IPS DF 19.7 (cell line): ENCODE measurements at places on chromosomes 3 and 15.

- no peak for DNase-seq
Observed at GRCh38 chr3:115548611-115549010, 74.7 kb upstream of the GAP43 start.

DNA sequence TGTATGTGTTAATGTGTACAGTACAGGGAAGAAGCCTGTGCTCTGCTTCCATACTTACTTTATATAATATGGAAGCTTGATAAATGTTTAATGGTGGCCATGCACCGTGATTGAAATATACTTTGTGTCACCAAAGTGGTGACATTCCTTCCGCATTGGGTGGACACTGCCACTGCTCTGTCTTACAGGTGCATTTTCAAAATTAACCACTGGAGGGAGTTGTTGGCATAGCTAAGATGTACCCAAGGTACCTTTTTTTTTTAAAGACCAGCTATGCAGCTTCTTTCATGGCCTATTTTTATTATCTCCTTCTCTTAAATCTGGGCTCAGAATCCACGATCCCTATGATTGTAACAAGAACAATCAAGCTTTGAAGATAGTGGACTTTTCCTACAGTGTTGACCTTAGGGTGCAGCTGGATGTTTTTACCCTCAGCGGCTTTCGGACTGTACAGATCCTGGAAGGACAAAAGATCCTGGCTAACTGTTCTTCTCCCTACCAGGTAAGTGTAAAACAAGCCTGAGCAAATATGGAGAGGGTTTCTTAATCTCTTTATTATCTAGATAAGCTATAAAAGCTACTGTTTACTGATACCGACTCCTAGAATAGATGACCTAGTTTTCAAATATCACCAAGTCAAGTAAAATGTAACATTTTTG, 21.6 kb upstream of the PAK6 start:
- DNase-seq, result peak; percentile 45

- no peak for DNase-seq
Observed at GRCh38 chr3:29169451-29169850, 111.4 kb upstream of the RBMS3 start.

DNA sequence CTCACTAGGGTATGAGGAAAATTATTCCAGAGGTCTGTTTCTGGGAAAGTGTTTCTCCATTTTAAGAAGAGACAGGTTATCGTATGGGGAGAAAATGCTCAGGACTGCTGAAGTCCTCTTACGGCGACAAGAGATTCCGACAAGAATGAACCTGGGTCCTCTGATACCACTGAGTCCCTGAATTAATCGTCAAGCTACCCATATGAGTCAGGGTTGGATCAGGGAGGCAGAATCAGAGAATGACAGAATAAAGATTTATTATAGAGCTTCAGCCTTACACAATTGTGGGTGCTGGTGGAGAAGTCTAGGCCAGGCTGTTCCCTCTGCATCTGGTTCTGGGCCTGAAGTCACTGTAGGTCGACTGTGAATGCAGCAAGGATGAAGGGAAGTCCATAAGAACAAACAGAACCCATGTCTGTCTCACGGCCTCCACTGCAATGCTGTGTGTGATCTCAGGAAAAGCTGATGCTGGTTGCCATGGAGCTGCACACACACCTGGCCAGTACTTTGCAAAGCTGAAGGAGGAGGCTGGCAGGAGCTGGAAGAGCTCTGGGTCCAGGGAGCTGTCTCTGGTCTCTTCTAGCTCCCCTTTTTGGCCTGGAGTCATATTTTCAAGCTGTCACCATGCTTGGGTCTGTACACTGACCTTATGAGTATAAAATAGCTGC, 83.9 kb downstream of the HHLA2 start:
- DNase-seq, result no peak

DNA sequence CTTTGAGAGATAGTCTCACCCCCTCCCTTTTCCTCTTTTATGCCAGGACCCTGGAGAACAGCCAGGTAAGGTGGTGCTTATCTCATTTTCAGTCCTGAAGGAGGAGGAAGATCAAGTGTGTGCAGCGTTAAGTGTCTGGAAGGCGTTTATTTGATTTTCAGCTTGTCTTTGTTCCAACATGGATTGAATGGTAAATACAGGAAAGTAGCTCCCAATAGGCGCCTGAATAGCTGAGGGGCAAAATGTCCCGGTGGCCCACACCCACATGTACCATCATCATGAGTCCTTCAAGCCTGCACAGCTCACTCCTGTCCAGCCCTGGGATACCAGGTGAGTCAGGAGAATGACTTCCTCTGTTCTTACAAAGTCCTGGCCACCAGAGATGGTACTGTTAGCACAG, 73.5 kb downstream of the CEMIP start:
- DNase-seq, result no peak

- no peak for DNase-seq
Observed at GRCh38 chr3:16807391-16807790, 77.4 kb upstream of the PLCL2 start.

DNA sequence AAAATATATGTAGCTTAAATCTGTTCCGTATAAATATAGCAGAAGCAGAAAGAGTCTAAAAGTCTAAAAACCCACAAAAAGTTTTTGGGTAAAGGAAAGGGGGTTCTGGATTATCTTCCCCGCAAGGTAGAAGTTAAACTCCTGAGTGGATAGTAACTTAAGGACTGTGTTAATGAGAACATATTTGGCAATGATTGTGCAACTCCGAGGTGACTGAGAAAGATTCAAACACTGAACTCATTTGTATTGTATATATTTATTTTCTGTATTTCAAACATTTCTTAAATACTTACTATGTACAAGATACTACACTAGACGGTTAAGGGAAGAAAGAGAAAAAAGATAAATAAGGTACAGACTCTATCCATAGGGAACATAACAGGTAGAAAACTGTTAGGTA, 72.7 kb upstream of the PPIB start:
- no peak for DNase-seq

- DNase-seq, result no peak
Observed at GRCh38 chr3:127061641-127062040, 78.7 kb downstream of the PLXNA1 start.
